Kidney (tissue), 22 donors: ENCODE measurements at places on chromosomes 1 and 21. TPM values are rescaled to one million over a fixed set of nuclear protein-coding genes. Genes with fewer than 3 reads are reported as not detected.

WNT4 gene
- 0.45 TPM for polyA plus RNA-seq

KRTAP13-2 gene
- polyA plus RNA-seq = not detected

C1orf94 gene
- not detected for polyA plus RNA-seq

CDC42BPA gene
- 11.2 TPM for polyA plus RNA-seq

GRCh38 chr1:19532519-19532918, 47.2 kb upstream of the CAPZB start:
- no peak for DNase-seq

DNA sequence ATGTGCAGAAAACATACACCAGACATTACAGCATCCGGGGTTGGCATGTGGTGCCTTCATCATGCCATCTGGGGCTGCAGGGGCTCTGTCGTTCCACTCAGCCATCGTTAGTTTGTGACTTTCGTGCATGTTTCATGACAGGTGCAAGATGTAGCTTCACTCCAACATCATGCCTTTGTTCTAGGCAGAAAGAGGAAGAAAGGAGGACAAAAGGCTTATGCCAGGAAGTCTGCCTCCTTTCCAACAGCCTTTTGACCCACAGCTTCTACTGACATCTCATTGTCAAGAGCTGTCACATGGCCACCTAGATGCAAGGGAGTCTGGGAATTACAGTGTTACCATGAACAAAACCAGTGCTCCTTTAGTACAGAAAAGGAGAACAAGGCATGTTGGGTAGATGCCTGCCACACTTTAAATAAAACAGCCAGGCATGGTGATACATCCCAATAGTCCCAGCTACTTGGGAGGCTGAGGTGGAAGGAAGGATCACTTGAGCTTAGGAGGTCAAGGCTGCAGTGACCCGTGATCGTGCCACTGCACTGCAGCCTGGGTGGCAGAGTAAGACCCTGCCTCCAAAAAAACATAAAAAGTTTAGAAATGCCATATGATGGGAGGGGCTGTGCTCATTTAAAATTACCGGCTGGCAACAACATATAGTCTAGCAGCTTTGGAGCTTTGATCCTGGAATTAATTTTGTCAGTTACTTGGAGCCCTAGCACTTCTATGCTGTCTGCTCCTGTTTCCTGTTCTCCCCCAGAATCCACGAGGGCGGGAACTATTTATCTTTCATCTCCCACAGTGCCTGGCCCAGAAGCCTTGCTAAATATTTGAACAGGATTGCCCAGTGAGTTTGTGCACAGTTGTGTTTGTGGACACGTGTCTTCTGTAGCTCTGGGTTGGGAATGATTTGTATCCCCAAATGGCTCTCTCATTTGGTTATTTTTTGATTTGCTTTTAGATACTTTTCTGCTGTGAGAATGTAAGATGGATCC, 7.4 kb downstream of the DOP1B start:
- no peak for DNase-seq

DNA sequence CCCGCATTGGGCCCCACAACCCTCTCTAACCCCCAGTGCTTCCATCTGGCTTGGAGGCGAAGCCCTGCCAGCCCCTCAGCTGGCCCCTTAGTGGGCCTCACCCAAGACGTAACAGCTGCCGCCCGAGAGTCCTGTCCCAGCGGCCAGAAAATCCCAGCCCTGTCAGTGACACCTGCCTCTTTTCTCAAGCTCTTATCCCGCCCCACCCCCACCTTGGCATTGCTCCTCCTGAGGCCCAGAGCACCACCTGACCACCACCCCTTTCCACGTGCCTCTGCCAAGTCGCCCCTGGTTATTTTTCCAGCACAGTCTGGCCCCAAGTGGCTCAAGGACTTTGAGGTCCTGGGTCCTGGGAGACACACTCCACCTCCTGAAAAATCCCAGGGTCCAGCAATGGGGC, 5.9 kb upstream of the CTRC start:
- DNase-seq = no peak

DNA sequence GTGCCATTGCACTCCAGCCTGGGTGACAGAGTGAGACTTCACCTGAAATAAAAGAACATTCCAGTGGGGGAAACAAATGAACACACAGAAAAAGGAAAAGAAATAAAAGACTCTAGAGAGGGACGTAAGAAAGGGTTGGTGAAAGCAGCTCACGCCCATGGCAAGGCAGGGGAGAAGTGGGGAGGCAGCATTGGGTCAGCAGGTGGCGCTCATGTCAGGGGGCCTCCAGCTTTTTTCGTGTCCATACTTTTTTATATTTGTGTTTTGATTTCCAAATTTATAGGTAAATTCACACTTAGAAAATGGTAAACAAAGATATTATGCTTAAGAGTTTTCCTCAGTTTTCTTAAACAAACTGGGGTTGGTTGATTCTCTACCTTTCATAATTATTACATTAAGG, 45.5 kb downstream of the VPS13D start:
- DNase-seq = peak; percentile 27

- no peak for DNase-seq
These were observed 269.2 kb downstream of the SDCCAG8 start for GRCh38 chr1:243525085-243525487.

DNA sequence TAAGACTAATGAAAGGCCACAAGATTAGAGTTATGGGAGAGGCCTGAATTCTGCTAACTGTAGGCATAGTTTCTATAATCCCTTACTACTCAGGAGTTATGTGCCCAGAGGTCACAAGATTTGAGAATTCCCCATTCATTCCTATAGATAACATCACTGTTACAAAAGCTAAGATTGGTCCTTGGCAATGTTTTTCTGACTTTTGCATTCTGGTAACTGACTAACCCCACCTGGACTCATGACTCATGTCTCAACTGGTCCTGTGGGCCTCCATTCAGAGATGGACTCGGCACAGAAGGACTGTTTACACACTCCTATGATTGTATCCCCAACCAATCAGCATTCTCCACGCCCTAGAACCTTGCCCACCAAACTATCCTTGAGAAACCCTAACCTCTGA, 249.0 kb upstream of the ZP4 start:
- DNase-seq = no peak

GRCh38 chr1:70714149-70714548, 303.1 kb downstream of the CTH start:
- DNase-seq = no peak

- DNase-seq = peak; percentile 31
These were observed 299.7 kb downstream of the VAV3 start for GRCh38 chr1:107664982-107665925.

DNA sequence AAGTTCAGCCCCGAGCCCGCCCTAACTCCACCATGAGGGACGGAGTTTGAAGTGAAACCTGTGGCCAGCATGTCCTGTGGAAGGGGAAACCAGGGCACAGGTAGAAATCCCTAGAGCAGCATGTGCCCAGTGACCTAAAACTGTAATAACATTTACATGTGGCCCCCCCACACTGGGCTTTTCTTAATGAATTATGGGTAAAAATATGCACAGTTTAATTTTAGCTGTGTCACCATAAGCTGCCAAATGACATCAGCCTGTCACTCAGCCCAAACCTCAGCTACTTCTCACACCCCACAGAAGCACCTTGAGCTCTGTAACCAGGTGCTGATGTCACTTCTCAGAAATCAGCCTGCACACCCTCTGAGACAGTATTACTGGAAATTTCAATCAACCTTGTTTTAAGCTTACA, 50.0 kb upstream of the SLC19A1 start:
- DNase-seq = peak; percentile 31

- no peak for DNase-seq
These were observed 10.7 kb downstream of the DDI2 start for GRCh38 chr1:15628003-15628402.

GRCh38 chr21:30668776-30669175, 26.1 kb downstream of the KRTAP20-3 start:
- DNase-seq = no peak

GRCh38 chr1:12643079-12643478, 806 bp upstream of the AADACL4 start:
- DNase-seq = no peak
